ENCODE measurements at places on chromosomes 11 and 22.
A peak's percentile ranks its signal among the peaks of the same experiment; 100 is the strongest.

GRCh38 chr11:106399624-106400023, 322.2 kb downstream of the AASDHPPT start:
- DNase-seq = no peak

DNA sequence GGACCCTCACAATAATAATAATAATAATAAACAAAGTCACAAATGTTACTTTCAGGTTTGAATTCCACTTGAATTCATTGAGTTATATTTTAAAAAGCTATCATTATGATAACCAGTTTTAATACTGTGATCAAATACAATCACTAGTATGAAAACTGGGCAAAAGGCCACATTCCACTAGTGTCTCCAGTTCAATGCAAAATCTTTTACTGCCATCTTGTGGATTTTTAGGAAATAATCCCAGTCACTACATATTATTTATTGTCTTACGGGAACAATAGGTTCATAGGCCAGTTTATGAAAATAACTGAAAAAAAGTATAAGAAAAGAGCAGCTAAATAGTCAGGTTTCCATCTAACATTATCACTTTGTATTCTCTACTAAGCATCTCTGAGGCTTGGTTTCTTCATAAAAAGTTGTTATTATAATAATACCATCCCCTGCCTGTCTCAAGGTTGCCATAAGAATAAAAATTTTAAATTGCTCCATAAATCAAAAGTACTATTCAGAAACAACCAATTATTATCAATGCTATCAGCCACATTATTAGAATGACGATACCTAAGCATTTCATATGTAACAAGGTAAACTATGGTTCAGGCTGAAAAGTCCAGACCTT, 533.9 kb upstream of the CCDC90B start:
- DNase-seq = peak; percentile 63

DNA sequence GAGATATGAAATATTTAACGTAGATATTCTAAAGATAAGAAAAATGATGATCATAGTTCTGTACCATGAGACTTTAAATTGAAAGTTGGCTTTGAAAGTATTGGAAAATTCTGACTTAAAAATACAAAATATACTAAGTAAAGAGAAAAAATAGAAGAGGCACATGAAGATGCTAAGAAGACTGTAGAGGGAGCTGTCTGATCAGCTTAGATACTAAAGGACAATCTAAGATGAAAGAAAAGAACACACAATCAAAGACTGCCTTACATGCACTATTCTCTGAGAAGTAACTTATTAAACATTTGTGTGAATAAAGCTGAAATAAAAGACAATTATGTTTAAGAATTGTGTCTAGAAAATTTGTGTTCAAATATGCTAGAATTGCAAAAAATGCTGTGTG, 55.1 kb downstream of the RBMXL2 start:
- DNase-seq = peak; percentile 48

DNA sequence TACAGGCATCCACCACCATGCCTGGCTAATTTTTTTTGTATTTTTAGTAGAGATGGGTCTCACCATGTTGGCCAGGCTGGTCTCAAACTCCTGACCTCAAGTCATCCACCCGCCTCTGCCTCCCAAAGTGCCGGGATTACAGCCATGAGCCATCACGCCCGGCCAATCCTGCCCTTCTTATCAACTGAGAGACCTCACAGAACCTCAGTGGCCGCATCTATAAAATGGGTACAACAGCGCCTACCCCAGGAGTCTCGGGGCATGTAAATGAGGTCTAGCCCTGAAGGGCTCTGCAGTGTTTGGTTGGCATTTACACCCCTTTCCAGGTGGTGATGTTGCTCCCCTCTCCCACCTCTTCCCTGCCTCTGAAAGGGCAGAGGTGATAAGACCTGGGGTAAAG, 11.7 kb downstream of the SYNGR1 start:
- DNase-seq = no peak

DNA sequence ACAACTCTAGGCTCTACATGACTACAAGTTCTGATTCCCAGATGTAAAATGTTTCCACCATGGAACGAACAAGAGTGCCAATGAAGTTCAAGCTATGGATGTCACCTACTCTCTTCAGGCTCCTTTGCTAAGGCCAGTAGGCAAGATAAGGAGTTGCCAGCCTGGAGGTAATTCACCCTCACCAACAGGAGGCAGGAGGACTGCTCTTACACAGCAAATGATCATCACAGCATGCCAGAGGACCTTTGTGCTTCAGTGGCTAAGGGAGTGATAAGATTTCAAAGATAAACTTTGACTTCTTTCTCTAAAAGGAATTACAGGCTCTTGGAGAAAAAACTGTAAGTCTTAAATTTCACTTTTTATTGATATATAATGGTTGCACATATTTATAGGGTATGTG, 54.1 kb upstream of the SLC36A4 start:
- no peak for DNase-seq

DNA sequence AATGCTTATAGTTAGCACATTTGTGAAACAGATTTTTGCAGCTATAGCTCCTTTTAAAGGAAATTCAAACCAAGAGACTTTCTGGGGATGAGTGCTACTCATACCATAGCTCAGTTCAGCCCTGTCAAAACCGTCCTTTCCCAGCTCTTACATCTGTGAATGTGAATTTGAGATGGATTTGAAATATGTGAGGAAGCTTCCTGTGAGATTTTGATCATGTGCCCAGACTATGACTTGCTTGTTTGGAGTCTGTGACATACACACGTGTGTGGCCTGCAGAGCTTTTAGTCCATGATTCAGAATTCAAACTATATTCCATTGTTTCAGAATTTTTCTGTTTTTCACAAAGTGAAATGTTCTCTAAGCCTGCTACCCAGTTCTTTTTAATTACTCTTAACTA, 4.4 kb upstream of the MMP1 start:
- peak; percentile 71 for DNase-seq

Data from epithelial cell of esophagus (primary cell).